ENCODE measurements at places on chromosomes 12 and 14.

DNA sequence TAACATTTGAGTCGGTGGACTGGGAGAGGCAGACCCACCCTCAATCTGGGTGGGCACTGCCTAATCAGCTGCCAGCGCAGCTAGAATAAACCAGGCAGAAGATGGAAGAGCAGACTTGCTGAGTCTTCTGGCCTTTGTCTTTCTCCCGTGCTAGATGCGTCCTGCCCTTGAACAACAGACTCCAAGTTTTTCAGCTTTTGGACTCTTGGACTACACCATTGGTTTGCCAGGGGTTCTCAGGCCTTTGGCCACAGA, 27.2 kb upstream of the DNM1L start:
- DNase-seq, result no peak

DNA sequence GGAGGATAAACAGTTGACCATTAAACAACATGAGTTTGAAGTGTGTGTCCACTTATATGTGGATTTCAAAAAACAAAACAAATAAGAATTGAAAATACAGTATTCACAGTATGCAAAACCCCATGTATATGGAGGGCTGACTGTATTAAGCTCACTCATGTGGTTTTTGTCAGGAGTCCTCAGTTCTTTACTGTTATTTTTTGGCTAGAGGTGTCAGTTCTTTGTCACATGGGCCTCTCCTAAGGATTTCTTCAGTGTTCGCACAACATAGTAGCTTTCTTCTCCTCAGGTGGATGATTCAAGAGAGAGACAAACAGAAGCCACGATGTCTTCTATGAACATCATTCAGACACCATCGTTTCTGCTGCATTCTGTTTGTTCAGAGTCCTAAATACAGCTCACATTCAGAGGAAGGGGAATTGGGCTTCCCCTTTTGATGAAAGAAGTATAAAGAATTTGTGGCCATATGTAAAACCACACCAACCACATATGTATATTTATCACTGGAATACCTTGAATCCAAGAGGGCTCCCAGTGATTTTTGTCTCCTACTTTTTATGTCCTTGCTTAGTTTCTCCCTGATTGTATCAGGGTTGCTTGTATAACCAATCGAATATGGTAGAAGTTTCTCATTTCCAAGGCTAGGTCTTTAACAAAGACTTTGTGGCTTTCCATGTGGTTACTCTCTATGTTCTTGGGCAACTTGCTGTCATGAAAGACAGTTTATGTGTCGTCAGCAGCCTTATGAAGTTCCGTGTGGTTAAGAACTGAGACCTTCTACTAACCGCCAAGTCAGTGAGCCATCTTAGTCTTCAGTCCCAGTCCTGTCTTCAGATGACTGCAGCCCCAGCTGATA, 18.9 kb downstream of the MNAT1 start:
- DNase-seq, result peak; percentile 23

GRCh38 chr14:102988054-102988453, 65.6 kb downstream of the AMN start:
- no peak for DNase-seq

DNA sequence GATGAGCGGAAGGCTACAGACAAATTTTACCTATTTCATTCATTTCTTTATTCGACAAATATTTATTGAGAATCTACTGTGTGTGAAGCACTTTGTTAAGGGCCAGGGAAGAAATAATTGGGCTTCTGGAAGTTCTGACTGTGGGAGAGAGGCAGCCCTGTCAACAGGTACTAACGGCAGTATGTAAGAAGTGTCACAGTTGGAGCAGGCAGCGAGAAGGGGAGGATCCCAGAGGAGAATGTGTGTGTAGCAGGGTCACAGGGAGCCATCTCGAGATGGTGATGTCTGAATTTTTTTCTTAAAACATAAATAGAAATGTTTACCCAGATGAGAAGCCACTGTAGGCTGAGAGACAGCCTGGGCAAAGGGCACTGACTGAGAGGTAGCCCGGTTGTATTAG, 163.3 kb upstream of the SLC38A2 start:
- DNase-seq, result no peak

GRCh38 chr12:48078901-48079300, 27.0 kb downstream of the SENP1 start:
- DNase-seq, result no peak

DNA sequence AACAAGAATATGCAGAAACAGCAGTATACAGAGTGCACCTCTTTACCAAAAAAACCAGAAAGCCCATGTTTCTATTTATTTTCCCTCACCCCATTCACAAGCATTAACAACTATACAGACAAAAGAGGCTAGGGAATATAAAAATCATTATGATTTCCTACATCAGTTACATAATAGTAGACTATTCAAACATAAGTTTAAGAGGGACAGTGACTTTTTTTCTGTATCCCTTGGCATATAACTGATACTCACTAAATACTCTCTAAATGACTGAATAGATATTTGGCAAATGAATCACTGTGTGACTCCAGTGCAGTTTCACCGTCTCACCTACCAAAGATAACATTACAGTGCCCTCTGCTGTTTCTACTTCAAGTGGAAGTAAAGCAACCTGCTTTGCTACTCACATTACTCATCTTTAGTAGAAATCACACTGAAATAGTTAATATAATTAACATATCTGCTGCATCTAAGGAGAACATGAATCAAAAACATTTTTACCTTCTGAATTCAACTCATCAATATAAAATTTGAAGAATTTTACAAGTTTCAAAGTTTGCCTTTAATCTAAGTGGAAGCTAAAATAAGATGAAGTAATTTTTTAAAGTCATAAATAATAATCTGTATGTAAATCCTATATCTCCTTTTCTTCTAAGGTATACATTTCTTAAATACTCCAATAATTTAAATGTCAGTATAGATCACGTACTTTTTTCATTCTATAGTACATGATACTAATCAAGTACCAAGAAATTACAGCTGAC, 103.8 kb downstream of the OSBPL8 start:
- peak; percentile 26 for DNase-seq

DNA sequence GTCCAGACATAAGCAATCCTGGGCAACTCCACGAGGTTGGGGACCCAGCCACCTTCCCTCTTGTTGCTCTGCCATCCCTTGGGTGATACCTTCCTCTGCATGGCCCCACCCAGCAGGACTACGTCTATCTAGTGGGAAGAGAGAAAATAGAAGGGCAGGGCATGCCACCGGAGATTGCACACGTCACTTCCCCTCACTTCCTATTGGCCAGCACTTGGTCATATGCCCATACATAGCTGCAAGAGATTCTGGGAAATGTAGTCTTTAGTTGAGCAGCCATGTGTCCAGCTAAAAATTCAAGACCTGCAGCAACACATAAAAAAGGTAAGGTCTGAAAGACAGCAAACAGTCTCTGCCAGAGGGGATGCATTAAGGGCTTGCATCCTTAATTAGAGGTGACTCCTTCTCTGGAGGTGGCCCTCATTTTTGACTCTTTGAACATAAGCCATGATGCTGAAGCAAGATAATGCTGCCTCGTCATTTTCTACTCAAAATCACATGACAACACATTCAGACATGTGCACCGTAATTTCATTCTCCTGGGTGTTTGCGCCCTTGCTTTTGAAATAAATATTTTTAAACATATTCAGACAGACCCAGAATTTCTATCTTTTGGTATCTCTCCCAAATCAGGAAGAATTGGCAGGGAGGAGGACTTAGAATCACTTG, 91.8 kb upstream of the PWP1 start:
- no peak for DNase-seq

- no peak for DNase-seq
These were observed 419.7 kb downstream of the ATP23 start for GRCh38 chr12:58361056-58361455.

GRCh38 chr14:90894241-90894640, 78.0 kb upstream of the TTC7B start:
- no peak for DNase-seq

GRCh38 chr12:53443955-53444354, 2.4 kb downstream of the PRR13 start:
- DNase-seq, result no peak

DNA sequence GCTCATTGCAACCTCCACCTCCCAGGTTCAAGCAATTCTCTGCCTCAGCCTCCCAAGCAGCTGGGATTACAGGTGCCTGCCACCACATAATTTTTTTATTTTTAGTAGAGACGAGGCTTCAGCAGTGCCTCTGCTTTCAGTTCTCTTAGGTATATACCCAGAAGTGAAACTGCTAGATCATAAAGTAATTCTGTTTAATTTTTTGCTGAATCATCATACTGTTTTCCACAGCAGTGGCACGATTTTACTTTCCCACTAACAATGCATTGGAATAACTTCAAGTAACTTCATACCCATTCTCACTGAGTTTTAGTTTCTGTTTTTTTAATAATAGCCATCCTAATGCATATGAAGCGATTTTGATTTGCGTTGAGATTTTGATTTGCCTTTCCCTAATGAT, 148.0 kb upstream of the G2E3 start:
- DNase-seq, result no peak

DNA sequence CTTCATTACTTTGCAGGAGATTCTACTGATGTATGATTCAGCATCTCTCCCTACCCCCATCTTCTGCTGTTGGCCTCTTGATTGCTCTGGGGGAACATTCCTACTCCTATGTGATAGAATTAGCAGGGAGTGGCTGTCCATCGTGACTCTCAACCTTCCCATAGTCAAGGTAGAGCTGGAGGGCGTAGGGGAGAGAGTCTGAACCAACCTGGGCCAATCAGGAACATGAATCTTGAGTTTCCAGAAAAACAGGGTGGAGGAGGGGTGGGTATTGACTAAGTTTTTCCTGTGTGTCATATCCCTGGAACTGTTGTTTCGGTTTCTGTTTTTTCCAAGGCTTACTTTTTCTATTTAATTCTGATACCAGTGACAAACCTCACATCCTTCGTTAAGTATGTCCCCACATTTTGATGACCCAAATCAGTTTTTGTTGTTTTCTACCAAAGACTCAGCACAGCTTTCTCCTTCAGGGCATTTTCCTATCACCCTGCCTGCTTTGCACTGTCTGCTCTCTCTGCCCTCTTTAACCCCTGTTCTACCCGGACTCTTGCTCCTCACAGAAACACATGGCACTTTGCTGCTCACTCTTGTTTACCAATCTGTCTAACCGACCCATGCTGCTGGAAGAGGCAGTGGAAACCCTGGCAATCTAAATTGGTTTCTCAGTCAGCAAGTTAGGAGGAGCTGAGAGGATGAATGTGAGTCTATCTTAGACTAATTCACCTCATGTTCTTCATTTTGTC, 1428.3 kb downstream of the AACS start:
- no peak for DNase-seq

DNA sequence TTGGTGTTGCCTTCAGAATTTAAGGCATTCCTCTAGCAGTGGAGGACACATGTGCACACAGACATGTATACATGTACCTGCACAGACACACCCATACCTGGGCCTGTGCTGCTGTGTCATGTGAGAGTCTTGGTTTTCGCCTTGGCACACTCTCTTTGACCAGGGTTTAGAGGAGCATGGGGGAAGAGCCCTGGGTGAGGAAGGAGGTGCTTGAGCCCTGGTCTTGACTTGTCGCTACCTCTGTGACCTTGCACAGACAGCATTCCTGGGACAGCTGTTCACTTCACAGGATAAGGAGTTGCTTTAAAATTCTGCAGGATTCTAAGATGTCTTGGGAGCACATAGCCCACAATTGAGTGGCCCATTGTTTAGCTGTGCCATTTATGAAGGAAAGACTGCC, 94.7 kb downstream of the DDX51 start:
- no peak for DNase-seq

DNA sequence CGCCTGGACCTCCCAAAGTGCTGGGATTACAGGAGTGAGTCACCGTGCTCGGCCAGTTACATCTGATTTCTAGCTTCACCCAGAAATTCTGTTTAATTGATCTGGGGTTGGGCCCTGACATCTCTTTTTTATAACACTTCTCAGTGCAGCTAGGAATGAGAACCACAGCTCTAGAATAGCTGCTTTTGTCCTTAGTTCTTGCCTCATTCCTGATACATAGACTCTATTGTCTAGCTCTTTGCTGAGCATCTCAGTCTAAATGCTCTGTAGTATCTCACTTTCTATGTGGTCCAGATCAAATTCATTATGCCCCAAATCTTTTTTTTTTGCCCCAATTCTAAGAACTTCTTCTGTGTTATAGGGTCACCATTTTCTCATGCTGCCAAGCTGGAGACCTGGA, 29.9 kb upstream of the FUT8 start:
- no peak for DNase-seq

- no peak for DNase-seq
These were observed 95.9 kb downstream of the WNK1 start for GRCh38 chr12:848173-848865.

DNA sequence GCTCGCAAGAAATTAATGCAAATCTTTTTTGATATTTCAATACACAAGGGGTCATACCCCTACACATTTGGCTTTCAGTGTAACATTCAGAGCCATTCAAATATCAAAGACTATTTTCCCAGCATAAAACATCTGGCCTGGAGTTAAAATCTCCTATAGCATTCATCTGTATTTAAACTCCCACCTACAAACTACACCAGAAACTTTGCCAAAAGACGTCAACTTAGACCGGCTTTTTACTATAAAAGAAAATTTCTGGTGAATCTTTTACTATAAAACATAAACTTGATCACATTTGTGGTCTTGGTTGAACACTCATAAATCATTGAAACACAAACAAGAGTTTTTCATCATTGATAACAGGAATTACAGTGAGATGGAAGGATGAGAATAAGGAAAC, 473.3 kb upstream of the DCN start:
- DNase-seq, result no peak
